ENCODE measurements at places on chromosomes 1 and 21.
A peak's percentile ranks its signal among the peaks of the same experiment; 100 is the strongest.

DNA sequence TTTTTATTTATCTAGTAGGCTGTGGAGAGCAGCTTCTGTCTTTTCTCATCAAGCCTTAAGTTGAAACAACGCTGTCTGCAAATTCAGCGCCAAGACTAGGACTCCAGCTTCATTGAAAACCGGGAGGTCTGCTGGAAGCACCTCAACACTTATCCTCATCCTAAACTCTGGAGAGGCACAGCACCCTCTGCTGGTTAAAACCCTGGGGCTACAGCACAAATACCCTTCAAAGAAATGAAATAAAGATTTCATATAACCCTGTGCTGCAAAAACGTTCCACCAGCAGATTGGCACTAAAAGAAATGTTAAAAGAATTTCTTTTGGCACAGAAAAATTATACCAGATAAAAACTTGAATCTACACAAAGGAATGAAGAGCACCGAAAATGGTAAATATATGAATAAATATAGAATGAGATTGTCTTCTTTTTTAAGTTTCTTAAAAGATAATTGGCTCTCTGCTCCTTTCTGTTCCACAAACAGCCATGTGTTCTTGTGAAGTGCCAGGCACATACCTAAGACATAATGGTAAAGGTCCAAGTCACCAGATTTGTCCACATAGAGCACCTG, 227.7 kb upstream of the SAMSN1 start:
- no peak for DNase-seq

DNA sequence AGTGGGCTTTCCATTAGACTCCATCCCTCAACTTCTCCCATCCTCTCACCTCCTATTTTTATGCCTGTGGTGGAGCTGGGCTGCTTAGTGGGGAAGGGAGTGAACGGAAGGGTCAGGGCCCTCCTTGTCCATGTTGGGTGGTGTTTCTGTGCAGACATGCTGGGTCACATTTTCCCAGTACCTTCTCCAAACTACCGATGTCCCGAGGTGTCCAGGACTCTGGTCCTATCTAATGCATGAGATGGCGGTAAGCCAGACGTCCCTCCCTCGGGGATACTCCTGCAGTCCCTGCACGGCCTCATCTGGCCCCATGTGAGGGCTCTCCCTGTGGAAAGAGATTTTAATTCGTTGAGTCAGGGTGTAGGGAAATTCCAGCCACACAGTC, 61.0 kb downstream of the OBSCN start:
- DNase-seq: no peak

GRCh38 chr1:203537806-203538464, 44.0 kb downstream of the OPTC start:
- DNase-seq: peak; percentile 63

DNA sequence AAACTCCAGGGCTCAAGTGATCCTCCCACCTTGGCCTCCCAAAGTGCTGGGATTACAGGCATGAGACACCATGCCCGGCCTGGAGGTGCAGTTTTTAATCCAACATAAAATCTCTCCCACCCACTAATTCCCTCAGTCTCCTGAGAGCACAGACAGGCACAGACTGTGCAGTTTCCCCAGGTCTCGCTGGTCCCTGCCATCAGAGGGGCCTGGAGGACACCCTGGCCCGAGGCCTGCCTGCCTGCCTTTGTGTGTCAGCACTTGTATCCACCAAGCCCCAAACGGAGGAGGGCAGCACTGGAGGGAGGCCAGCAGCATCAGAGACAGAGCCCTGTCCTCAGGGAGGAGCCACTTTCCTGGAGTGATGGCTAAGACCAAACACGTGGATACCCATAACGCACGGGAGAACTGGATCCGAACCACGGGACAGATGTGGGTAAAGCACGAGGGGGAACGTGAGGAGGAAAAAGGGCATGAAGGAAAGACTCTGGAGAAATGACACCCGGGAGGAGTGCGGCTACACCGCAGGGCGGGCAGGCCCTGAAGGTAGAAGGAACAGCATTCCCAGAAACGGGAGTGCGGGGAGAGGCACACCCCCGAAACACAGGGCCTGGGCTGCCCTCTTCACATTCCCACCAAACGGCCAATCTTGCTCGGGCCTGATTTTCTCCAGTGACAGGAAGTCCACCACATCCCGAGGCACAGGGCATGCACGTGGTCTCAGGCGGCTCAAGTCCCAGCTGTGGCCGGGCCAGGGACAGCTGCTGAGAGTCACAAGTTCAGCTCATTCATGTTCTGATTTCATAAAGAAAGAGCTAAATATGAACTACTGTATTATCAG, 29.7 kb downstream of the NPHP4 start:
- no peak for DNase-seq

DNA sequence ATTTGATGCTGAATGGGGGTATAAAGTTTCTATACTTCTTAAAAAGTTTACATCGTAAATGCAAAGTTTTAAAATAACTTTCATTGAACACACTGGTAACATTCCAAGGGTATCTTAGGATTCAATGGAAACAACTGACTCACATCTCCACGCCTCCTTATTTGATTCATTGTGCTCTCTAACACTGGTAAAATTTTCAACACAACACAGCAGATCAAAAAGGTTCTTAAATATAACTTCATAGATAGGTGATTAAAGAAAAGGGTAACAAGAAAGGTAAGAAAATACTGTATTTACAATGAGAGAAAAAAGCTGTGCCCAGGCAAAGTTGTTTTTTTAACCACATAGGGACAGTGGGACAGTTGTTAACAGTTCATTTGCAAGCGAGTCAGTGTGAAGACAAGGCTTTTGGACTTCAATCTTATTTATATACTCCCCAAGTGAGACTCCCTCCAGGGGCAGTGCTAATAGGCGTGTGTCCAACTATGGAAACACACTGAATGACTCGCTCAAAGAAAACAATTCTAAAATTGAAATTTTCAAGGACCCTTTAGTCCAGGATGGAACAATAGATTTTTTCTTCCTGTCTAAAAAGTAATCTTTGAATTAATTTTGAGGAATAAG, 140.5 kb downstream of the TIAM1 start:
- peak; percentile 85 for DNase-seq

DNA sequence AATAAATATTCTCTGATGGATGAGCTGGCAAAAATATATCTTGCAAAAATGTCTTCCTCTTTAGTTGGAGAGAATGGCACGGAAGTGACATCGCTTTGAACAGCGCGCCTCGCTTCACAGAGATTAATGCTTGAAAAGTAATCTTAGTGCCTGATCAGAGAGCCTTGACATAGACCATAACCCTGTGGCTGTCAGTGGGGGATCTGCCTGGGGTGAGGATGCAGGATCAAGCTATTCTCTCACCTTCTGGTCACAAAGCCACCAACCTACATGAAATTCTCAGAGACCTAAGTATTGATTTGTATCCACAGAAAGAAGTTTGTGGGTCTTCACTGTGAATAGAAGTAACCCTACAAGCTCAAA, 492.6 kb downstream of the LMO4 start:
- no peak for DNase-seq

DNA sequence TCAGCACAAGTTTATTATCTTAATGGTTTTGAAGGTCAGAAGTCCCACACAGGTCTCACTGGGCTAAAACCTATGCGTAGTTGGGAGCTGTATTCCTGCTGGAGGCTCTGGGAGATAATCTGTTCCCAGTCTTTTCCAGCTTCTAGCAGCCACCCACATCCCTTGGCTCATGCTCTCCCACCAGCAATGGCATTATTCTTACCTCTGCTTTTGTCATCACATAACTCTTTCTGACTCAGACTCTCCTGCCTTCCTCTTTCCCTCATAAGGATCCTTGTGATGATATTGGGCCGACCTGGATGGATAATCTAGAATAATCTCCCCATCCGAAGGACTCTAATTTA, 122.2 kb upstream of the PRDX6 start:
- peak; percentile 17 for DNase-seq

DNA sequence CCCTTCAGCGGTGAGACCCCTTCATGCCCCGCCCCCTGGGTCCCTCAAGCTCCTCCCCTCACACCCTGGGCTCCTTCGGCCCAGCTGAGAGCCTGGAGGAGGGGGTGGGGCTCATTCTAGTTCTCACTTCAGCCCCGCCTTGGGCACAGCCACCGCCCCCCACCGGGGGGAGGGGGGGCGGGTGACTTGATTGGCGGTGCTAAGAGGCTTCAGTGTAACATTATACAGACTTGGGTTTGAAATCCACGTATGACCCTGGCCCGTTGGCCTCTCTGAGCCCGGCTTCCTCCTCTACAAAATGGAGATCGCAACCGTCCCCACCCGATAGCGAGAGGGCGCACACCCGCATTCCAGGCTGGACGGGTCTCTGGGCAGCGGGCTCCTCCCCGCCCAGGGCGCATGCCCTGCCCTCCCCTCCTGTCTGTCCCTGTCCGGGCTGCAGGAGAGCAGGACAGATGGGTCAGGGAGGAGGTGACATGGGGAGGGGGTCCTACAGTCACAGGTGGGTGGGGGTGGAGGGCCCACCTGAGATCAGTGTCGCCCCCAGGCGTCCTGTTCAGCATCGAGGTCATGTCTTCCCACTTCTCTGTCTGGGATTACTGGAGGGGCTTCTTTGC, 5.1 kb downstream of the CLCNKB start:
- peak; percentile 62 for DNase-seq

DNA sequence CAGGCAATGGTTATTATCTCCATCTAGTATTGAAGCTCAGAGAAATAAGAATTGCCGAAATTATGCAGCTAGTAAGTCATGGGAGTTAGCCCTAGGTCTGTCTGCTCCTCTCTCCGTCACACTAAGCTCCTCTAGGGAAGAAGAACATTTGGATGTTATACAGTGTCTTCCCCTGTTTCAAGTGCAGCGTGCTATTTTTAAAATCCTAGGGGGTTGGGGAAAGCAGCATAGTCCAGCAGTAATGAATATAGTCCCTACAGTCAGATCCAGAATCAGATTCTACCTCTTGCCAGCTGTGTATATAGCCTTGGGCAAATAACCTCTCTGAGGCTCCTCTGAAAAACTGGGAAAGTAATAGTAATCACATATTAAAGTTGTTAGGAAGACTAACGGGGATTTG, 44.5 kb upstream of the OSBPL9 start:
- no peak for DNase-seq

GRCh38 chr1:230824551-230824918, 43.8 kb downstream of the C1orf198 start:
- DNase-seq: peak; percentile 36

Measured in fibroblast of skin of right biceps (primary cell).